Stimulated activated CD8-positive, alpha-beta memory T cell treated with anti-CD3 and anti-CD28 coated beads, Interleukin-2, amount 100 ng/mL, for 1 hour (primary cell): ENCODE measurements at places on chromosomes 2 and 18.

DNA sequence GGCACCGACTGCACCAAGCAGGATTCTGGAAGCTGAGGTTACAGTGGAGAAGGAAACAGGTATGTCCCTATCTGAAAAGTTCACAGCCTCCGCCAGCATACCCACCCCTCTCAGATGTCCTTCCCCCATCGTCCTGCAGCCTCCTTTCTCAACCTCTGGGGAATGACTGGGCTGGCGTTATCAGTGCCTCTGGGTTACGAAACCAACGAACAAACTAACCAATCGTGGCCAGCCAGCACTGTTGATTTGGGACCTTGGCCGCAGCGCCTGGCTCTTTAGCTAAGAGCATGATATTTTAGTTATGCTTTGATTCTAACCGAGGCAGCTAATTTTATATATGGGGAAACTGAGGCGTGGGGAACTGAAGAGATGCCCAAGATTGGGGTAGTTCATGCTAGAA lies 233.0 kb downstream of the TFCP2L1 start:
- DNase-seq: no peak

DNA sequence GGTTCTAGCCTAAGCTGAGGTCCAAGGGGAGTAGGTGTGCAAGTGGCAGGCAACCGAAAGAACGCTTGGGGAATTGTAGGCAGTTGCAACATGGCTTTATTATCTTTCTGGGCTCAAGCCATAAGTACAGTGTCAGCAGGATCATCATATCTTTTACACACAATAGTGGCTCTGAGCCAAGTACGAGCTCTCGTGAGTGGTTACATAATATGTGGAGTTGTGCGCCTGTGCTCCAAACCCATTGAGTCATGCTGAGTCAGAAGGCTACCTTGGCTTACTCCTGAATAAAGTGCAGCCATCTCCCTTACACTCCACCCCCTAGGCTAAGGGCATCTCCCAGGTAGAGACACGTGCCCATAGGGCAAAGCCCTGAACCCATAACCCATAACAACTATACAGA lies 233.9 kb downstream of the SATB2 start:
- DNase-seq: no peak

DNA sequence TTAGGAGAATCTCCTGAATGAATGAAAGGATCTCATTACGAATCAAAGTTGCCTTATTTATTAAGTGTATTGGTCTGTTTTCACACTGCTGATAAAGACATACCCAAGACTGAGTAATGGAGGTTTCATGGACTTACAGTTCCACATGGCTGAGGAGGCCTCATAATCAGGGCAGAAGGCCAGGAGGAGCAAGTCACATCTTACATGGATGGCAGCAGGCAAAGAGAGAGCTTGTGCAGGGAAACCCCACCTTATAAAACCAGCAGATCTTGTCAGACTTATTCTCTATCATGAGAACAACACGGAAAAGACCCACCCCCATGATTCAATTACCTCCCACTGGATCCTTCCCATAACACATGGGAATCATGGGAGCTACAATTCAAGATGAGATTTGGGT lies 785.2 kb upstream of the POU3F3 start:
- no peak for DNase-seq

- no peak for DNase-seq
These were observed 90.0 kb downstream of the MAP3K20 start for GRCh38 chr2:173165443-173166238.

DNA sequence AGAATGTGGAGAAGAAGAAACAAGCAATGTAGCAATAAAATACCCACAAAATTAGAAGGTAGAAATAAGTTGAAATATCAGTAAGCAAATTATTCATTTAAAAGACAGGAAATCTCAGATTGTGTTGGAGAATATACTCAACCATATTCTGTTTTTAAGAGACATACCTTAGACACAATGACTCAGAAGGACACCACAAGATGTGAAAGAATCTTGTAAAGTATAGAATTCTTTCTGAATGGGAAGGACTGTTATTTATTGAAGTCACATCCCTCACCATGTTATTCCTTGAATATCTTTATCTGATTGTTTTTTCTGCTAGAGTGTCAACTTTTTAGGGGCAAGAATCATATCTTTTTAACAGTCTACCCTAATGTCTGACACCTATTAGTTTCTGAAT lies 50.4 kb downstream of the CTAGE1 start:
- DNase-seq: no peak

- no peak for DNase-seq
These were observed 28.4 kb downstream of the FAM237A start for GRCh38 chr2:206670531-206671319.

DNA sequence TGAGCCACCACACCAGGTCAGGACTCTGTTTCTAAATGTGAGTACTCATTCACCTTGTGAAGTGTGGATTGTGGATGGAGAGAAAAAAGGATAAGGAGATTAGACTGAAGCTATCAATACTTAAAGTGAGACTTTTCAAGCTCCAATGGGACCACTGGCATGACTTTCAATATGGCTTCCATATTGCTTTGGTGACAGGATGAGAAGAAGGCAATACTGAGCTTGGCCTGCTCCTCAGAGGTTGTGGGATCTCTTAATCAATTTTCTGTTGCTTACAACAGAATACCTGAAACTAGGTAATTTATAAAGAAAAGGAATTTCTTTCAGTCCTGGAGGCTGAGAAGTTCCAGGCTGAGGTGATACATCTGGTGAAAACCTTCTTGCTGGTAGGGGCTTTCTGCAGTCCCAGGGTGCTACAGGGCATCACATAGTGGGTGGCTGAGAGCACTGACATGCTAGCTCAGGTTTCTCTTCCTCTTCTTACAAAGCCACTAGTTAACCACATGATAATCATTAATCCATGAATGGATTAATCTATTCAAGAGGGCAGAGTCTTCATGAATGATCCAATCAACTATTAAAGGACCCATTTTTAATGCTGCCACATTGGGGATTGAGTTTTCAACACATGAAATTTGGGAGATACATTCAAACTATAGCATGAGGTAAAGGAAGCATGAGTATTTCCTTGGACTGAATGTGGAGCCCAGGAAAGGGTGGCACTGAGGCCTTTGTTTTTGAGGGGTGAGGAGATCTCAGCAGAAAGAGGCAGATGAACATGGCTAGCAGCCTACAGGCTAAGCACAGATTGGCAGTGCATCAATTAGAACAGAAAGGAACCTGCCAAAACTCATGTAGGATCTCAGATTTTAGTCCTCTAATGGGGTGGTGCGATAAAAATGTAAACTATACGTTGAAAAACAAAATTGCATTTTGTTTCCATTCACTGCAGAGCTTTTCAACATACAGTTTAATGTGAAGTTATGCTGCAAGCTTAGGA lies 274.5 kb downstream of the PIK3C3 start:
- DNase-seq: no peak

- DNase-seq: no peak
These were observed 316.2 kb downstream of the CDH2 start for GRCh38 chr18:27860701-27861107.
